ENCODE measurements at places on chromosomes 3 and 15. TPM values are rescaled to one million over a fixed set of nuclear protein-coding genes. Genes with fewer than 3 reads are reported as not detected.

GRCh38 chr3:124876401-124876878 is 10.7 kb downstream of the ITGB5 start:
- no peak for DNase-seq

GRCh38 chr15:100918690-100919480 is at the start of gene LRRK1:
LRRK1 (plus strand) TSS chr15:100919357; CDS start chr15:100924633, 5,276 bp downstream.
- no peak for DNase-seq

DNA sequence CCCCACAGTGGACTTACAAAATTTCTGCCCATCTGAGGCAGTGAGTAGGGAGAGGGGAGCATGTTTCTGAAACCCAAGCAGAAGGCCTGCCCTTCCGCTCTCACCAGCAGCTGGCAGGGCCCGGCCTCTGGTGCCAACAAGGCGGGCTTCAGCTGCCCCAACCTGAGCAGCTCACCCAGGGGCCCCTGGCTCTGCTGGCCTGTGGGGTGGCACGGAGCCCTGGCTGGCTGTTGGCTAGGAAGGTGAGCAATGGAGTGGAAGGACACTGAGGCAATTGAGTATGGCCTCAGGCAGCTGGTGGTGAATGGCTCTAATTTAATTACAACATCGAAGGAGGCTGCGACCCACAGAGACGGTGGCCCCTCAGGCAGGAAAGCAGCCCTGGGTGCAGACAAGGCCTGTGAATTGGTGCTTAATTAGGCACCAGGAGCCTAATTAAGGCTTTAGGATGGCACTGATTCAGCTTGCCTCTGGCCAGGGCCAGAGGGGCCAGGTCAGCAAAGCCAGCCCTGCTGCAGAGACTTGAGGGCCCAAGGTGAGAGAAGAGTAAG is 60.9 kb downstream of the ST8SIA2 start:
- DNase-seq, result no peak

The CNTN6 gene
- not detected for total RNA-seq

The AGBL1 gene
- total RNA-seq, result not detected

The PSTPIP1 gene
- 110 TPM for total RNA-seq

- no peak for DNase-seq
Observed at GRCh38 chr3:83230376-83230775, 1468.9 kb upstream of the GBE1 start.

DNA sequence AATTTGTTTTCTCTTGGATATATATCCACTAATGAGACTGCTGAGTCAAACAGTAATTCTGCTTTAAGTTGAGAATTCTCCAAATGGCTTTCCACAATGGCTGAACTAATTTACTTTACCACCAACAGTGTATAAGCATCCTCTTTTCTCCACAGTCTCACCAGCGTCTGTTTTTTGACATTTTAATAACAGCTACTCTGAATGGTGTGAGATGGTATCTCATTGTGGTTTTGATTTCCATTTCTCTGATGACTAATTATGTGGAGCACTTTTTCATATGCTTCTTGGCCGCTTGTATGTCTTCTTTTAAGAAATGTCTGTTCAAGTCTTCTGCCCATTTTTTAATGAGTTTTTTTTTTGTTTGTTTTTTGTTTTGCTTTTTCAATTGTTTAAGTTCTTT is 206.2 kb downstream of the CTNNB1 start:
- no peak for DNase-seq

- DNase-seq, result no peak
Observed at GRCh38 chr15:44298878-44299277, 10.4 kb downstream of the GOLM2 start.

- no peak for DNase-seq
Observed at GRCh38 chr3:140375002-140375401, 302.9 kb upstream of the TRIM42 start.

The PDZRN3 gene
- total RNA-seq, result 0.73 TPM

GRCh38 chr3:988785-989184 is 104.0 kb upstream of the CNTN6 start:
- DNase-seq, result no peak
